ENCODE measurements at places on chromosomes 1 and 21.
A peak's percentile ranks its signal among the peaks of the same experiment; 100 is the strongest.

DNA sequence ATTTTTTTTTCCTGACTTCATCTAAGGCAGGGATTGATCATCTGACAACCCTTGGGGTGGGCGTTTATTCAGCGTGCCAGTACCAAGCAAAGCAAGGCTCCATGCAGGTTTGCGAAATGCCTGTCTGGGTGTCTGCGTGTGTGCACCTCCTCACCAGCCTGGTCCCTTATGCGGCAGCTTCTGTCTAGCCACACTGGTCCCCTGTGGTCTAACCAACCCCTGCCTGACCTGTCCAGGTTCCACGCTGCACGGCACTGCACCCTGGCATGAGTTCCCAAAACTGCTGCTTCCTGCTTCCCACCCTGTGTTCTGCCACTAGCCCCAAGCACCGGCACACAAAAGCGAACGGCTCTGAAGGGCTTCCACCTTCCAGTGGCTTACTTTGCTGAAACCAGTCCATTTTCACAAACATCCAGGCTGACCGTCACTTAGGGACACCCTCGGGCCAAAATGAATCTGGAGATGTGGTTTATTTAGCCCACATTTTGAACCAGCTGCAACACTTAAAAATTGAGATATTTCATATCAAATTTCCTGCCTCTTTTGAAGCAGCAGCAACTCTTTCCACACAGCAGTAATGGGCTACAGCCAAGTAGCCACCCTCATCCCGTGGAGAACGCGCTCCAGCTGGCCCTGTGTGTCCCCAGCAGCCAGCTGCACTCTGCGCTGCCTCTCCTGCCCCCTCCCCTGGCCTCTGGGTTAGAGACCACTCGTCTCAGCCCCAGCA is 55.7 kb downstream of the HLCS start:
- DNase-seq = peak; percentile 11

DNA sequence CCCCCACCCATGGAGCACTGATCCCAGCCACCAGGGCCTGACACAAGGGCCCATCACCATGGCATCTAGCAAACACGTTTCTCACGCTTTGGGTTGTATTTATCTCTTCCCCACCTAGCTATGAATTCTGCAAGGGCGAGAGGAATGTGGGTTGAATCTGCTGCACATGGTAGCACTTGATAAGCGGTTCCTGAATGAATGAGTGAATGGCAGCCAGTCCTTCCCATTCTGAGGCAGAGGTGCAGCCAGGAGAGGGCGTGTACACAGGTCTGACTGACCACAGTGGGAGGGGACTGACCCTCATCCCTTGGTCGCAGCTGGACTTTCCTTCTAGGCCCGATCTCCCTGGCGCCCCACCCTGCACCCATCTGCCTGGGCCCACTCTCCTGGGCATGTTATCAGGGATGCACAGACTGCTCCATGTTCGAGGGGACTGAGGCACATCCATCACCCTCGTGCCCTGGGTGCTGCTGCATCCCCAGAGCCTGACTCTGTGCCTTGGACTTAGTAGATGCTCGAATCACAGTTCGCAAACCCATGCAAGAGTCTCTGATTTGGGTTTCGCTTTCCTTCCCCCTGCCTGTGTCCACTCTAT is 1.0 kb downstream of the RD3 start:
- no peak for DNase-seq

DNA sequence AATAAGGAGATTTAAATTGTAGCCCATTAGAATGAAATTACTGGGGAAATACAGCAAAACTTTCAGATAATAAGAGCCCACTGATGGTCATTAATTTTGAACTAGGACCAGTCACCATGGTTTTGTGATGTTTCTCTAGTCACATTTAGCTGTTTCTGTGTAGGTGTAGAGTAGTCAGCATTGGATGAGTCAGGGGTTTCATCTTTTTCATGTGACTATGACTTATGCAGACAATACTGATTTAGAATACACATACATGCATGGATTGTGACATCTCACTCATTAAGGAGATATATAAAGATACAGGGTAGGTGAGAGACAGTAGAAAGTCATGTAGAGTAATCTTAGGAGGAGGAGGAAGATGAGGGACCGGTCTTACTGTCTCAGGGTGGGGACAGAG is 1192.7 kb downstream of the KCNT2 start:
- DNase-seq = no peak

DNA sequence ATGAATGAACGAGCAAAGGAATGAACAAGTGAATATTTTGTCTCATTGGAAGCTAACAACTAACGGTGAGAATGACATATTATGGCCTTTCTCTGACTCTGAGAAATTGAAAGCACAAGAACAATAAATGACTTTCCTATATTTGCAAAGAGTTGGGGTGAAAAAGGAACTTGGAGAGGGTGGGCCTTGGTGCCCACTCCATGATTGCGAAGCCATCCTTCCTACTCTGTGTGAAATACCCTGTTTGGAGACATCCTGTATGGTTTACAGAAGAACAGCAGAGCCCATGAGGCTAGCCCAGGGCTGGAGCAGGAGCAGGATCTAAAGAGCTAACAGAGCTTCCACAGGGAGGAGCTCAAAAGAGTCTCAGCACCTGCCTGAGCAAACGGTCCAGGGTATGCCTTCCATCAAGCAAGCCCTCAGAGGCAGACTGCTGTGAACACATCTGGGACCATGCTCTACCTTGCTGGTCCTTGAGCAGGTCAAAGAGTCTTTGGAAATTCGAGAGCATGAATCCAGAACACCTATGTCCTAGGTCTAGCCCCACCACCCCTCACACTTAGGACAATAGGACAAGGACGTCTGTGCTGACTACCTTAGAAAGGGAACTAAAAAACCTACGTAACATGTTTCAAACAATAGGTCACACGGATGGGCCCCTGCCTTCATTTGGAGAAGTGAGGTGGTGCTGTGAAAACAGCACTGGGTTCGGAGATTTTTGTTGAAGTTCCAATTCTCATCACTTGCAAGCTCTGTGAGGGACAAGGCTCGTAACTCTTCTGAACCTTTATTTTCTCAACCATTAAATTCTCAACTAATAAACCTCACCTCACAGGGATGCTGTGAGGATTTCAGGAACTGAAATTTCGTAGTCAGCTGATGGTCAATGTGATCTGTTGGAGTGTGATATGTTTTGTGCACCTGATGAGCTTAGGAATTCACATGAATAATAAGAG is 377.4 kb downstream of the RRAGC start:
- DNase-seq = no peak

DNA sequence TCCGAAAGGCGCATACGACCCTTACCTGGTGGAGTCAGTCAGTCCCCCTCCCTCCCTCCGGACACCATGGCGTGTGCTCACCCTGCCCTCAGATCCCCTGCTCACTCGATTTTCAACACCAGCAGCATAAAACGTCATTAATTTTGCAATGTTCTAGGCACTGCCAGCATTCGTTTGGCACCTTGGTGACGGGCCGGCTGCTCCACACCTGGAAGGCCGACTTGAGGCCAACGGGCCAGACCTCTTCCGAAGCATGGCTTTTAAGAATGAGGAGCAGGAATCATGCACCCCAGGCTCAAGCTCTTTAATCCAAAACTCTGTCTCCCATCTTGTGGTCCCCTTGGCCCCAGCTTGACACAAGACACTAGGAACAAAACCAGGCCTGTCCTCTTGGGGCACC is 33.1 kb downstream of the NPHP4 start:
- no peak for DNase-seq

DNA sequence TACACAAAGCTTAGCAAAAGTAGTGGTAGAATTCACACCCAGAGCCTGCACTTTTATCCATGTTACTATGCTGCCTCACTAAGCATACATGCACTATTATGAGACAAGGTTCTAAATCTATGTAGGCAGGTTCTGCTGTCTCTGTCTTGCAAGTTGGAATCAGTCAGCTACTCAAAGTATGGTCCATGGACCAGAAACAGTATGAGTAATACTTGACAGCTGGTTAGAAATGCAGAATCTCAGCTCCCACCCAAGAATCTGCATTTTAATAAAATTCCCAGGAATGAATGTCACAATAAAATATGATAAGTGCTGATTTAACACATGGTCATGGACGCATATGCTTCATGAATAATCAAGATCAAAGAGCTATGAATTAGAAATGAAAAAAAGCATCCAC is 50.5 kb downstream of the DSCAM start:
- DNase-seq = no peak

DNA sequence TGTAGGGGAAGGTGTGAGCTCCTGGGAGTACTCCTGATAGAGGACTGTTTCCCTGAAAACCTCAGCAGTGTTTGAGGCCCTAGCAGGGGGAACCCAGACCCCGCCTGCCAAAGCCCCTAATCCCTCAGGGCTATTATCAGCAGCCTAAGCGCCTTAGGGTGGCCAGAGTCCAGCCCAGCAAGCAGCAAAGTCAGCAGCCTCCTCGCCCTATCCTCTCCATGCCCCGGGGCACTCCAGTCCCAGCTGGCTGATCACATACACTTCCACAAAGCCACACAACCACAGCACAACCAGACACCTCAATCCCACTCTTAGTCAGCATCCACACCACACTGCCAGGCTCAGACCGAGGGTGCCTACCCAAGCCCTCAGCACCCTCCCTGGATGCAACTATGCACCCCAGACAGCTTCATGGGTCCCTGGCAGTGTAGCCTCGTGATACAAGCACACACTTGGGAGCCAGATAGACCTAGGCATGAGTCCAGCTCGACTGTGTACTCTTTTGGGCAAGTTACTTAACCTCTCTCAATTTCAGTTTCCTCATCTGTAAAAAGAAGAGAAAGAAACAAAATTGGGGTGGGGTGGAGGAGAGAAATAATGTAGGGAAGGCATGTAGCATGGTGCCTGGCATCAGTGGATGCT is 7.1 kb downstream of the IGSF9 start:
- no peak for DNase-seq

- DNase-seq = no peak
These were observed 31.1 kb downstream of the LHX8 start for GRCh38 chr1:75165264-75165663.

DNA sequence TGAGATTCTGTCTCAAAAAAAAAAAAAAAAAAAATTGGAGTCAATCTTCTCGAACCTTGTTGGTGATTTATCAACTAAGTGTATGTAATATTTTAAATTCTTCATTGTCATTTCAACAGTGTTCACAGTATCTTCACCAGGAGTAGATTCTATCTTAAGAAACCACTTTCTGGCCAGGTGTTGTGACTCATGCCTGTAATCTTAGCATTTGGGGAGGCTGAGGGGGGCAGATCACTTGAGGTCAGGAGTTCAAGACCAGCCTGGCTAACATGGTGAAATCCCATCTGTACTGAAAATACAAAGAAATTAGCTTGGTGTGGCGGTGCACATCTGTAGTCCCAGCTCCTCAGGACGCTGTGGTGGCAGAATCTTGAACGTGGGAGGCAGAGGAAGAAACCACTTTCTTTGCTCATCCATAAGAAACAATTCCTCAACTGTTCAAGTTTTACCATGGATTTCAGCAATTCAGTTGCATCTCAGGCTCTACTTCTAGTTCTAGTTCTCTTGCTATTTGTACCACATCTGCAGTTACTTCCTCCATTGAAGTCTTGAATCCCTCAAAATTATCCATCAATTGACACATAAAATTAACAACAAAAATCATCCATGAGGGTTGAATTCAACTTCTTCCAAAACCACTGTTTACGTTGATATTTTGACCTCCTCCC is 30.4 kb upstream of the EYA3 start:
- DNase-seq = no peak

DNA sequence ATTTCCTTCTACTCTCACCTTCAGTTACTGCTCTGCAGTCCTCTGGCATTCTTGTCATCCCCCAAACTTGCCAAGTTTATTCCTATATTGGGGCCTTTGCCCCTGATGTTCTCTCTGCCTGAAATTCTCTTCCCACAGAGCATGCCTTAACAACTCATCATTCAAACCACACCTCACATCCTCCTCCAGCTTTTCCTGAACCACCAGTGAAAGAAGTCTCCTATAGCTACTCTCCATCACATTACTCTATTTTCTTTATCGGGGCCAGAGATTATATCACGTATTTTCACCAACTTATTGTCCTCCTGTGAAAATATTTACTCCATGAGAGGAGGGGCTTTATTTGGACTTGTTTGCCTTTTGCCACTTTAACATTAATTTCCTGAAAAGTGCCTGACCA is 32.1 kb downstream of the EXTL2 start:
- no peak for DNase-seq

DNA sequence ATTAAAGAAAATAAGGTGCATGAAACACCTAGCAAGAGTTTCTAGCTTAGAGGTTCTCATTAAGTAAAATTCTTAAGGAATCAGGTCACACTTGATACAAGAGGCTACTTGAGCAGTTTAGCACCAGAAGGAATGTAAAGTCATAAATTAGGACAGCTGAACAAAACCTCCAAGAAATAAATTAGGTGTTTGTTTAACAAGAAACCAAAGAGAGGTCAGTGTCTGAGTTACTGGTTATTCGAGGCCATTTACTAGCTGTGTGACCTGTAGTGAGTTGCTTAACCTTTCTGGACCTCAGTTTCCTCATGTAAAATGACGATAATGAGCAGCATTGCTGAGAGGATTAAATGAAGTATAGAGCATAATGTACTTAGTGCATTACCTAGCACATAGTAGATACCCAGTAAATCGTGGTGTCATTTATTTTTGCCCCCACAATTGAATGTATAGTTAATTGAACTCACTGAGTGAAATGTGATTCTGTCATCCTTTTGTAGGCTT is 908 bp upstream of the ELK4 start:
- DNase-seq = no peak

DNA sequence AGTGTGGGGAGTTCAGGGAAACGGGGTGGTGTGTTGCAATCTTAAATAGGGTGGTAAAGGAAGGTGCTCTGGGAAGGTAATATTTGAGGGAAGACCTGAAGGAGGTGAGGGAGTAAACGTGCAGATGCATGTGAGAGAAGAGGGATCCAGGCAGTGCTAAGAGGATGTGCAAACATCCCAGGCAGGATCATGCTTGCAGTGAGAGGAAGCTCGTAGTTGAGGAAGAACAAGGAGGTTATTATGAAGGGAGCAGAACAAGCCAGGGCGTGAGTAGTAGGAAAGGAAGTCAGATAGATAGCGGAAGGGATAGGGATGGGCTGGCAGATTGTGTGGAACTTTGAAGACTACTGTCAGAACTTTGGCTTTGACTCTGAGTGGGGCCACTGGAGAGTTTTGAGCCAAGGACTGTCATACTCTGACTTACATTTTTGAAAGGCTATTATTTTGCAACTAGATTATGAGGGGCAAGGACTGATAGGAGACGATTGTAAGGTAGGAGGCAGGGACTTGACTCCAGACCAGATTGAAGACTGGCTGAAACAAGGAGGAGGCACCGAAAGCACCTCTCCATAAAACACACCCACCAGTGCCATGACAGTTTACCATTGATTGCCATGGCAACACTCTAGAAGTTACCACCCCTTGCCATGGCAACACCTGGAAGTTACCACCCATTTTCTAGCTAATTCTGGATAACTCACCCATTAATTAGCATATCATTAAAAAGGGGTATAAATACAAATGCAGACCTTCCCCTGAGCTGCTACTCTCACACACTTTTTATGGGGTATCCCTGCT is 67.0 kb downstream of the XCL2 start:
- DNase-seq = no peak

GRCh38 chr1:218772575-218772974 is 401.1 kb upstream of the LYPLAL1 start:
- DNase-seq = no peak

- DNase-seq = no peak
These were observed 55.8 kb downstream of the MAP3K7CL start for GRCh38 chr21:29186246-29186645.
